ENCODE measurements at places on chromosomes 7 and 10. TPM values are rescaled to one million over a fixed set of nuclear protein-coding genes. Genes with fewer than 3 reads are reported as not detected.

SH2D4B gene
- under 0.01 TPM for total RNA-seq

GUSB gene
- 18.5 TPM for total RNA-seq

IL2RA gene
- not detected for total RNA-seq

GPR158 gene
- total RNA-seq: not detected

ASB15 gene
- not detected for total RNA-seq

MMP21 gene
- total RNA-seq: not detected

PPP1R3A gene
- not detected for total RNA-seq

LIPJ gene
- total RNA-seq: under 0.01 TPM

SLC16A9 gene
- 3.7 TPM for total RNA-seq

CALD1 gene
- total RNA-seq: 209 TPM

TMEM130 gene
- not detected for total RNA-seq

PNLIPRP1 gene
- not detected for total RNA-seq

HOXA6 gene
- not detected for total RNA-seq

TRIM74 gene
- total RNA-seq: 0.21 TPM

PRPS1L1 gene
- not detected for total RNA-seq

GJC3 gene
- total RNA-seq: not detected

CALML5 gene
- total RNA-seq: 2.3 TPM

AASS gene
- total RNA-seq: 6.6 TPM
